ENCODE measurements at places on chromosomes 4 and X.

DNA sequence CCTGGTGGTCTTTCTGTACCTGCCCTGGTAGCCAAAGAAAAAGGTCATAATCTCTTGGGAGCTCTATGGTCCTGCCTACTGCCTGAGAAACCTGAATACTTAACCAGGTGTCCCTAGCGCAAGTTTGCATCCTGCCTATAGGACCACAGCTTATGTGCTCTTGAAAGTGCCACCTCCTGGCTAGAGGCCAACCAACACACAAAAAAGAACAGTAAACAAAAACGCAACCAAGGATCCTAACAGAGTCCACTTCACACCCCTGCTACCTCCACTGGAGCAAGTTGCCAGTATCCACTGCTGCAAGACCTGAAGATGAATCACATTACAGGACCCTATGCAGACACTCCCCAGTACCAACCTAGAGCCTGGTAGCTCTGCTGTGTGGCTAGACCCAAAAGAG is 103.2 kb upstream of the PABPC5 start:
- DNase-seq = no peak

GRCh38 chrX:153647461-153648357 is 706 bp downstream of the DUSP9 start:
- no peak for DNase-seq

DNA sequence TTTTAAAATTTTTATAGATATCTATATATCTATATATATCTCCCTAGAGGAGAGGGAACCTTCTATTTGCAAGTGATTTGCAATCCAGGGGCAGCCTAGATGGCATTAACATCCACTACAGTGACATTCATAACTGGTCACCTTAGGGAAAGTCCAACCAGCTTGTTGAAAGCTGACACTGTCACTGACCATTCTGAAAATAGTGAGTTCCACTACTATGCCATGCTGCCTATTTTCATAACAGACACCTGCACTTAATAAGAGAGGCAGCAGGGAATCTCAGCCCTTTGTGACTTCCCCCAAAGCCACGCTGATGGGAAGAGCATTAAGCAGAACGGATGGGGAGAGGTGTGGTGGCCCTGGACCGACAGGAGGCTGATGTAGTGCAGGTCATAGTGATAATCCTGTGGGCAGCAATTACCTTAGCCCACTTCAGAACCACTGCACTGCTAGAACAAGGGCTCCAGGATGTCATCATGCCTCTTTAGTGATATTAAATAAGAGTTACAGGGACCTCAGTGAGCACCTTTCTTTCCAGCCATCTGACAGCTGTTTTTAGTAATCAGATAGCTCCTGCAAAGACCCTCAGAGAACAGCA is 51.3 kb downstream of the GPRIN3 start:
- no peak for DNase-seq

- no peak for DNase-seq
Observed at GRCh38 chrX:139121616-139122286, 408.8 kb upstream of the F9 start.

DNA sequence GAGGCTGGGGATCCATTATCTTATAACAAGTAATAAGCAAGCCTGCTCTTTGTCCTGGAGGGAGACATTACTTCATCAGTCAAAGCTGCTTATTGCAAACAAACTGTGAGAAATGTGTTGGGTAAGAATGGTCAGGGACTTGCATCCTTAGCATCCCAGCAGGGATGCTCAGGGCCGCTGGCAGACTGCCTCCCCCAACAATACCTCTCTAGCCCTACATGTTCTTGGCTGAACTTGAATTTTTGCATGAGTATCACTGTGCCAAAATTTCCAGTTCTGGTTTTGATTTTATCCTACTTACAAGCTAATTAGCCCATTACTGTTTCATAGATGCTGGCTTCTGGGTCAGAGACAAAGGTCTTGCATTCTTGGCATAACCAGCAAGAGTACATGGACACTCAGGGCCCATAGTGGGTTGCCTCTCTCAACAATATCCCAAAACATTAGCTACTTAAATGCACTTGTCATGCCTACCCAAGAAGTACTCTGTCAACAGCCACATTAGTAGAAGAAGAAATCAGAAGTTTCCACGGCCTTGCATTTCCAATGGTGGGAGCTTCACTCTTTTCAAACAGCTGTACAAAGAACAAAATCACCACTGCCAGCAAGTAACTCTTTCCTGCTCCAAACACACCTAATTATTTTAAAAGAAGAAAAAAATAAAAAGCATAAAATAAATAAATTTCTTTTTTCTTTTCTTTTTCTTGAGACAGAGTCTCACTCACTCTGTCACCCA is 41.9 kb upstream of the NEUROG2 start:
- no peak for DNase-seq

GRCh38 chr4:99323756-99324155 is 2.6 kb upstream of the ADH1B start:
- DNase-seq = no peak

DNA sequence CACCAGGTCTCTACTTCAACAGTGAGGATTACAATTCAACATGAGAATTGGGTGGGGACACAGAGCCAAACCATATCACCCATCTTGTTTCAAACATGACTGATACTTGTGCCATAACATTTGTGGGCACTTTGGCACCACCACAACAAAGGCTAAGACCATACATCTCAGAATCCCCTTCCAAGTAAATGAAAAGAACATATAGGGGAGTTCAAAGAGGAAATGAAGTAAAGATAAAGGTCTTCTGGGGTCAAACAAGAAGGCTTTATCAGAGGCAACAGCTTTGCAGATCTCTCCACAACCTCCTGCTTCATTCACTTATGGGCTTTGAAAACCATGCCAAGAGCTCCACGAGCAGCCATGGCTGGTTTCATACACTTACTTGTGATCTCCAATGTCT is 122.7 kb downstream of the ANKRD50 start:
- no peak for DNase-seq

GRCh38 chr4:56372774-56373173 is 14.5 kb downstream of the AASDH start:
- no peak for DNase-seq

GRCh38 chr4:150828159-150828558 is 186.9 kb downstream of the LRBA start:
- no peak for DNase-seq
